ENCODE measurements at places on chromosomes 12 and 14.

DNA sequence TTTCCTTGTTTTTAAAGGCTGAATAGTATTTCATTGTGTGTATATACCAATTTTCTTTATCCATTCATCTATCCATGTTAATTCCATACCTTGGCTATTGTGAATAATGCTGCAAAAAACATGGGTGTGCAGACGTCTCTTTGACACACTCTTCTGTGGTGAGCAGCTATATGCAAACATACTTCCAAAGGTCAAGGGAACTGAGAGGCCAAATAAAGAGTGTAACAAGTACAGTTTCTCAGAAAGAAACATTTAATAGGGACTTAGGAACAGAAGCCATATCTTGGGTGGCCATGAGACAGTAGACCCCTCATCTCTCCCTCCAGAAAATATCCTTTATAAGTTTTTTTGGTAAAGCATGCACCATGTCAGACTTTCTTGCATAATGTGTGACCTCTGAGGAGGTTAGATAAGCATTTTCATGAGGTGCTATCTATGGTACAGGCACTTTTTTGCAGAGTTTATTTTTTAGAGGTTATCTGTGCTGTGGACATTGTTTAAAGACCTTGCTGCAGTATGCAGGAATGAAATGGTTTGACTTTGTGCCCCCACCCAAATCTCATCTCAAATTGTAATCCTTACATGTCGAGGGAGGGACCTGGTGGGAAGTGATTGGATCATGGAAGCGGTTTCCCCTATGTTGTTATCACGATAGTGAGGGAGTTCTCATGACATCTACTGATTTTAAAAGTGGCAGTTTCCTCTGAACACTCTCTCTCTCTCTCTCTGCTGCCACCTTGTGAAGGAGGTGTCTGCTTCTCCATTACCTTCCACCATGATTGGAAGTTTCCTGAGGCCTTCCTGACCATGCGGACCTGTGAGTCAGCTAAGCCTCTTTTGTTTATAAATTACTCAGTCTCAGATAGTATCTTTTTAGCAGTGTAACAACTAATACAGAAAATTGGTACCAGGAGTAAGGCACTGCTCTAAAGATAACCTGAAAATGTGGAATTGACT, 1202.3 kb downstream of the GALC start:
- DNase-seq = no peak

DNA sequence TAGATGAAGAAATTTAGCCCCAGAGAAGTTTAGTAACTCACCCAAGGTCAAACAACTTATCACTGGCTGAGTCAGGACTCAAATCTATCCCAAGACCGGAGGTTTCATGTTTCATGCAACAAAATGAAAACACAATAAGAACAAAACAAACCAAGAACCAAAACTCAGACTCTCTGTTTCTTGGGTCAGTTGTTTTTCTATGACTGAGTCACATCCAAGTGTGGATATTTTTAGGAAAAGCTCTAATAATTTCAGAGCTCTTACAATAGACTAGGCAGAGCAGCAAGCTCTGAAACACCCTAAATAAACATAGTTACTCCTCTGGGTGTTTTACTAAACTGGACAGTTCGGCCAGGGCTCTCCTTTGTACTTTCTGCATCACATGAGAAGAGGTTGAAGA, 87.6 kb upstream of the PRB2 start:
- DNase-seq = no peak

GRCh38 chr12:112025808-112026375, 12.7 kb downstream of the ERP29 start:
- no peak for DNase-seq

DNA sequence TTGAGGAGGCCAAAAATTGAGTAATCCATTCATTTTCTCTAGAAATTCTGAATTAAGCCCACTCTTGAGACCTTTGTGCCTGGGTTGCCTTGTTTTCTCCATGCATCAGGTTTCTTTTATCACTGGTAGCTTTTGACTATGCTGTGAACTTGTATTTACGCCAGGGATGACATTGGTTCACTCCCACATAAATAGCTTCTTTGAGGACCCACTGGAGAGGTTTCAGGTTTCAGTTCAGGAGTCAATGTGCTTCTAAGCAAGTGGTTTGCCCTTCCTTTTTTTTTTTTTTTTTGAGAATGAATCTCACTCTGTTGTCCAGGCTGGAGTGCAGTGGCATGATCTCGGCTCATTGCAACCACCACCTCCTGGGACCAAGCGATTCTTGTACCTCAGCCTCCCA, 10.2 kb upstream of the SLC17A8 start:
- no peak for DNase-seq

GRCh38 chr12:88693837-88694445, 113.7 kb upstream of the KITLG start:
- no peak for DNase-seq

DNA sequence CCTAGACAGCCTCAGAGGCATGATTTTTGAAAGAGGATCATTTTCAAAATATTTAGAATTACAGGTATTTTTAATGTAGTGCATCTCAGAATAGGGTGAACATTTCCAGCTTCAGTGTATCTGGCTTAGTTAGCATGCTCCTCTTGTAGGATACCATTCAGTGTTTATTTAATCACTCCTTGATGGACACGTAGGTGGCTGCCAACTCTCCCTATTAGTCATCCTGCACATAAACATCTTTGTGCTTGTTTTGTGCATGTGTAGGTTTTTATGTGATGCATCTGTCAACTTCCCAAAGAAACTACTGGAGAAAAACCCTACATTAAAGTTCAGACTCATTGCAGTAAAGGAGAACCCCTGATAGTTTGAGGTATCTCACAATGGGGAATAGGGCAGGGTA, 52.5 kb upstream of the RBM19 start:
- DNase-seq = no peak

- no peak for DNase-seq
Observed at GRCh38 chr12:130405332-130405731, 67.6 kb downstream of the PIWIL1 start.

DNA sequence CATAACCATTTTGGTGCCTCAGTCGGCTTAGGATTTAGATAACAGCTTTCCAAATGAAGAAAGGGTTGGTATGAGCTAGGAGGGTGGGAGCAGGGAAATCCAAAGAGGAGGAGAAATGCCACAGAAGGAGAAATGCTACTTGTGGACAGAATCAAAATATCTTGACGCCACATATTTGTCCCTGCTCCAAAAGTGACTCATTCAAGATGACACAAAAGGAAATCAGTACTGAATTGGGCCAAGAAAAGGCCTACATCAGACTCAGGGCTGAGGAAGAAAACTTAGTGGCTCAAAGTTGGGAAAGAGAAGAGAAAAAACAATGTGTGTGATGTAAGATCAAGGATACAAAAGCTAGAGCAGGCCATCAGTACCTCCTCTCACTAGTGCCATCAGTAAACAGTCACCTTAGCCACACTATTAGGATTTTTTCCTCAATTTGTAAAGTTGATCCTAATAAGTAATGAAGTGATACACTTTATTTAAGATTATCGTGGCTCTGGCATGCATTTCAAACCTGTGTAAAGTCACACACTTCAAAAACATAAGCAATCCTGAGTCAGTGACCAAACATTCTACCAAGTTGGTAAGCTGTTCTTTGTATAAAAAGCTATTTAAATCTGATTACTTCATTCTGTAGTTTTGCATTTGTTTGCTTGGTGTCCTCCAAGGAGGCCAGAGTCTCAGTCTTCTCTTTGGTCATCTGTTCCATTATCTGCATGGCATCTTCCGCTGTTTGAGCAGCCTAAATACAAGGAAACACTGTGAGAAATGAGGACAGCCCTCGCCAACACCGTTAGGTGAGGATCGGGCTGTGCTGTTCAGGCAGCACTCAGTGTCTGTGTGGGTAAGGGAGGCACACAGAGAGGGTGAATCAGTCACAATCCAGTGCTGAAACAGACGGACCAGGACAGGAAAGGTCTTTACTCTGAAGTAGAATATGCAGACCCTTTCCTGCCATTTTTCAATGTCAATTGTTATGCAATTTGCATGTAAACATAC, 52.6 kb upstream of the VPS33A start:
- peak; percentile 72 for DNase-seq

GRCh38 chr12:116969615-116970585, 59.1 kb downstream of the FBXW8 start:
- no peak for DNase-seq

DNA sequence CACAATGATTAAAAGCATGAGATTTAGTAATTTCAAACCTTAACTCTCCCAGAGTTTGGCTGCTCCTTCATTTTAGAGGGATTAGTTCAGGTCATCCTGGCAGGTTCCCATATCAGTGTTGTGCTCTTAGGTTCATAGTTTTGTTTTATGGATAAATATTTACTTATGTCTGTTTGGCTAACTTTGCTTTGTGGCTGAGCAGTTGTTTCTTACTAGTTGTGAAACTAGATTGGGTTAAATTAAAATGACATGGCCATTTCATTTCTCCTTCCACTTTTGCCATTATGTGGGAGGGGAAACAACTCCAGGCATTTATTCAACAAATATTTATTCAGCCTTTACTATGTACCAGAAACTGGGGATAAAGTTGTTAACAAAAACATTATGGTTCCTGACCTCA, 158.8 kb downstream of the TMTC3 start:
- DNase-seq = no peak

DNA sequence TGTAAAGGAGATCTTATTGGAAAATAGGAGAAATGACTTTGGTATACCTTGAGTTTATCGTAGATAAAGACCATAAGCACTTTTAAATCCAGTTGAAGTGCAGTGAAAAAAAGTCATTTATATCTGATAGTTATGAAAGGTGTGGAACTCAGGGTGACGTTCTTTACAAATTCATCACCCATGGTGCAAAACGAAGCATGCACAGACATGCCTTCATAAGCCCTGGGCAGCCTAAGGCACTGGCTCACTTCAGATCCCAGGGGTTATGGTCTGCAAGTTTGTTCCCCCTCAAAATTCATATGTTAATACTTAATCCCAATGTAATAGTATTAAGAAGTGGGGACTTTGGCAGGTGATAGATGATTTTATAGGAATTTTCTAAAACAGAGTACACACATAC, 1216.4 kb upstream of the USP15 start:
- no peak for DNase-seq

GRCh38 chr14:95387826-95388445, 68.2 kb upstream of the CLMN start:
- DNase-seq = no peak

GRCh38 chr14:82387699-82388098, 854.0 kb upstream of the SEL1L start:
- DNase-seq = no peak

DNA sequence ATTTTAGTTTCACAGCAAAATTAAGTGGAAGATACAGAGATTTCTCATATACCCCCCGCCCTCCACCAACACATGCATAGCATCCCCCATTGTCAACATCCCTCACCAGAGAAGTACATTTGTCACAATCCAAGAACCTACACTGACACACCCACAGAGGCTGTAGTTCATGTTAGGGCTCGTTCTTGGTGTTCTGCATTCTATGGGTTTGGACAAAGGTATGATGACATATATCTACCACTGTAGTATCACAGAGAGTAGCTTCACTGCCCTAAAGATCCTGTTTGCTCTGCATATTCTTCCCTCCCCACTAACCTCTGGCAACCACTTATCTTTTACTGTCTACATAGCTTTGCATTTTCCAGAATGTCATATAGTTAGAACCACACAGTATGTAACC, 444.6 kb upstream of the DCN start:
- no peak for DNase-seq

DNA sequence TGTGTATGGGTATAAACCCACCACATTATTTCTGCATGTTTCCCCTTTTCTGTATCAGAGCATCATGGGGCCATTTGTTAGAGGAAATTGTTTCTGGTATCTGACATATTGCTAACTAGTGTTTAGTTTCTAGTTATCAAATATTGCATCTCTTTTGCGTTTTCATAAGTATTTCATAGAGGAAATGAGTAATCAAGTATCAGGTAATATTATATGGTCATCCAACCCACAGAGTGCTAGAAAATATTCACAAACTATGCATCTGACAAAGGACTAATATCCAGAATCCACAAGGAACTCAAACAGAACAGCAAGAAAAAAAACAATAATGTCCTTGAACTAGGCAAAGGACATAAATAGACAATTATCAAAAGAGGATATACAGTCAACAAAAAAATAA, 258.9 kb upstream of the LRIG3 start:
- DNase-seq = no peak

DNA sequence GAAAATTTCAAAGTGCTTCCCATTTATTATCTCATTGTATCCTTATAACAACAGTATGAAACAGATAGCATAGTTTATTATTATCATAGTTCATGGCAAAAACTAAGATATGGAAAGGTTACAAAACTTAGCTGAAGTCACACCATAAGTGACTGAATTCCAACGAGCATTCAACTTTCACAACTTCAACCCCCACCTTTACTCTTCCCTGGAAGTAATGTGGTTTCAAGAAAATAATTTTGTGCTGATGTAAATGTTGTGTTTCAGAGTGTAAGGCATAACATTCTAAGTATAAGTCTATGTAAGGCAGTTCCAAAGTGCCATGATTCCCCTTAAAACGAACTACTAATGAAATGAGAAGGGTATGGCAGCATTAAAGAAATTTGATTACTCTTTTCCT, 454.5 kb downstream of the BCAT1 start:
- DNase-seq = no peak

DNA sequence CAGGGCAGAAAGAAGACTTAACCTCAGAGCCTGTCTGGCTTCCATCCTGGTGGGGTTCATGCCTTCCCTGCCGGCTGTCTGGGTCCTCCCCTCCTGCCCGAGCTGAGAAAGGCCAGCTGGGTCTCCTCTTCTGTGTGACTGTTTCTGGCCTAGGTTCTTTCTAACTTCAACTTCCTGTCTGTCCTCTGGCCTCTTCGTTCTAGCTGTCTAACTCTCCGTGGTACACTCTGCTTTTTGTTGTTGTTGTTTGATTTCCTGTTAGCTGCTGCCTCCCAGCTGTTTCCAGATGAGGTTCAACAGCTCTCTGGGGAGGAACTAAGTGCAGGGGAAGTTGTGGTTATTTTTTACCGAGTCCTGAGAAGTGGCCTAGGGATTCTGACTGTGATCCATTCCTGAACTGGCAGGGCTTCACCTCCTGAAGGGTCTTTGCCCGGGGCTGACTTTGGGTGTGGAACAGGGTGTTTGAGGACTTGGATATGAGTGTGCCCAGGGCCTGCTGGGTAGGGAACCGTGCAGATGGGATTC, 3.2 kb downstream of the MLXIP start:
- no peak for DNase-seq

GRCh38 chr12:70576341-70577282, 60.6 kb downstream of the PTPRB start:
- peak; percentile 76 for DNase-seq

DNA sequence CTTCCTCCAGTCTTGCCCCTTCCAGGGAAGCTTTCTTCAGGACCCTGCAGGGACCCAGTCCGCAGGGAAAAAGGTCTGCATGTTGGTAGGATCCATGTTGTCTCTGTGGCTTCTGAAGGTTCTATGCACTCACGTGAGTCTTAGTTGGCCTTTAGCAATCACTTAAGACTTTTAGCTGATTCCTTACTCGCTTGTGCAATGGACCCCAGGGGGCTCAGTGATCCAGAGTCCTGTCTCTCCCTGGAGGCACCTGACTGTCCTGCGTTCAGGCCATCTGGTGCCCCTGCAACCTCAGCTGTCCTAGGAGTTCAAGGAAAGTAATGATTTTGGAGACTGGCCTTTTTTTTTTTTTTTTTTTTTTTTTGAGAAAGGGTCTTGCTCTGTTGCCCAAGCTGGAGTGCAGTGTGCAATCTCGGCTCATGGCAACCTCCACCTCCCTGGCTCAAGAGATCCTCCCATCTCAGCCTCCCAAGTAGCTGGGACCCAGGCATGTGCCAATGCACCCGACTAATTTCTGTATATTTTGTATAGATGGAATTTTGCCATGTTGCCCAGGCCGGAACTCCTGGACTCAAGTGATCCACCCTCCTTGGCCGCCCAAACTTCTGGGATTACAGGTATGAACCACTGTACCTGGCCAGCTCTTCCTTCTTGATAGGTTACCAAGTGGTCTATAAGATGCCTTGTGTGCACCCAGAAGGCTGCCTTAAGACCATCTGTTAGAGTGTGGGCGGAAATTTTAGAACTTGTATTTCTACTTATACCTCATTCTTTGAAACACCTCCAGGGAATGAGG, 4.6 kb downstream of the IFI27L2 start:
- no peak for DNase-seq
